Effector CD4-positive, alpha-beta T cell (primary cell): ENCODE measurements at places on chromosomes 1 and 21.

- no peak for DNase-seq
These were observed 157.8 kb downstream of the KCNT2 start for GRCh38 chr1:196450143-196451095.

DNA sequence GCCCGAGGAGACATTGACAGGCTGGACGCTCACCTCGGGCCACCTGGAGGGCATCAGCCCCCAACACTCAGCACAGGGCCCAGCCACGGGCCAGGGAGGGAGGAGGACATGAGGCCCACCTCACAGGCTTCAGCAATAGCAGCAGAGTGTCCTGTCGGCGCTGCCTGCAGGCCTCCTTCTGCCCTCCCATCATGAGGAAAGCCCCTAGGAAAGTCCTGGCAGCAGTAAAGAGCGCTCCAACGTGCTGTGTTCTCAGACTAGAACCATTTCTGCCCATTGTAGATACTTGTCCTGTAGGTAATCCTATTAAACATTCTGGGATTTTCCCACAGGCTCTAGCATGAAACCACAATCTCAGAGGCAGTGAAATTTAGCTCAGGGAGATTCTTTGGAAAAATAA, 62.0 kb upstream of the GALNT2 start:
- DNase-seq, result no peak

GRCh38 chr1:202951437-202951836, 6.7 kb downstream of the ADIPOR1 start:
- DNase-seq, result no peak

GRCh38 chr1:175200678-175201521, 8.3 kb upstream of the KIAA0040 start:
- no peak for DNase-seq

- no peak for DNase-seq
These were observed 115.1 kb downstream of the KCTD3 start for GRCh38 chr1:215682232-215682631.

GRCh38 chr1:151371370-151372057, 991 bp downstream of the SELENBP1 start:
- DNase-seq, result no peak

DNA sequence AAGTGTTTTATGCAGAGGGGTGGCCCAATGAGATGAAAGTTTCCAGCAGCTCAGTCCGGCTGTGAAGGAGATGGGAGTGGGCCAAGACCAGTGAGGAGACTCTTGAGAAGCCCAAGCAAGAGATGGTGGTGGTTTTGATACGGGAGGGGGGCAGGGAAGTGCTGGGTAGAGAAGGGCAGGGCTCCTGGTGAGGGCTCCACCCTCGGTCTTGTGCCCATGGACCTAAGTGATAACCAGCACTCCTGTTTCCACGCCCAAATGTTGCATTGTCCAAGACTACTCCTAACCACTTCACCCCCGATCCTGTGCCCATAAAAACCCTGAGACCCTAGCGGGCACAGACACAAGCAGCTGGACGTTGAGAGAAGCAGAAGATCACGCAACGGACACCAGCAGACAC, 140.9 kb downstream of the MIS18A start:
- no peak for DNase-seq

DNA sequence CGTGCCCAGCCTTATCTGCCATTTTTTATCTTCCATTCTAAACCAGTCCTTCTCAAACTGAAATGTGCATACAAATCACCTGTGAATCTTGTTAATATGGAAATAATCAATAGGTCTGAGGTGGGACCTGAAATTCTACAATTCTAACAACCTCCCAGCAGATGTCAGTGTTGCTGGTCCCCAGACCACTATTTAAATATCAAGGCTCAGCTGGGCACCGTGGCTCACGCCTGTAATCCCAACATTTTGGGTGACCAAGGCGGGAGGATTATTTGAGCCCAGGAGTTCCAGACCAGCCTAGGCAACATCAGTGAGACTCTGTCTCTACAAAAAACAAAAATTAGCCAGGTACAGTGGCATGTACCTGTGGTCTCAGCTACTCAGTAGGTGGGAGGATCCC, 4.1 kb downstream of the UQCRHL start:
- DNase-seq, result no peak

DNA sequence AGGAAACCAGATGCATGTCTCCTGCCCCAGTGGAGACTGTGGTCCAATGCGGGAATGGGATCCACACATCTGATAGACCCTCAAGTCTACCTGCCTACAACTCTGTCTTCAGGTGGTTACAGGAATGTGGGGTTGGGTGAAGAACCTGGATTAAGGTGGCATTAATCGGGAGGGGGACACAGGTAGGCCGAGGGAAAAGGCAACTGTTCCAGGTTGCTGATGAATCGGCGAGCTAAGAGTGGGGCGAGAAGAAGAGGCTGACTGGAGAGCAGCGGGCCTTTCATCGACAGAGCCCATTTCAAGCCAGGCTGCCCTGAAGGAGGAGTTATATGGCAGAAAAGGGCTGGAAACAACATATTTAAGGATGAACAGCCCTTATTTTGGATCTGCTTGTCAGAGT, 836 bp downstream of the CD2 start:
- DNase-seq, result no peak

GRCh38 chr1:15761366-15762128, 3.0 kb downstream of the FBLIM1 start:
- DNase-seq, result no peak

- no peak for DNase-seq
These were observed 68.4 kb upstream of the GPR88 start for GRCh38 chr1:100469578-100469977.

DNA sequence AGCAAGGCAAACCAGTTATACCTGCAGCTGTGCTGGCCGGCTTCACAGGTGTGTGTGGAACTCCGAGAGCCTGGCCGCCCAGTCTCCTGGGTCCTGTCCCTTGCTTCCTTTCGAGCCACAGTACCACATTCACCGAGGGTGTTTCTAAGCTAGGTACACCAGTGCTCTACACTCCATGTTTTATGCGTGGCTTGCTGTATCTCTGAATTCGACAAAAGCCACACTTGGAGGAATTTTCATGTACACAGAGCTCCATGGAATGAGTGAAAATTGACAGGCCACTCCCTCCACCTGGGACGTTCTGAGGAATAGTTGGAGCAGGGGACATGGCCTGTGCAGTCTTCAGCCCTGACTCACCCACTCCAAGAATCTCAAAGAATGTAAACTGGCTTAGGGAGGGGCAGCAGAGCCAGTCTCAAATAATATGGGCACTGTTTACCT, 14.0 kb downstream of the ETS2 start:
- no peak for DNase-seq

GRCh38 chr1:212182171-212182570, 103.0 kb upstream of the PPP2R5A start:
- DNase-seq, result no peak

DNA sequence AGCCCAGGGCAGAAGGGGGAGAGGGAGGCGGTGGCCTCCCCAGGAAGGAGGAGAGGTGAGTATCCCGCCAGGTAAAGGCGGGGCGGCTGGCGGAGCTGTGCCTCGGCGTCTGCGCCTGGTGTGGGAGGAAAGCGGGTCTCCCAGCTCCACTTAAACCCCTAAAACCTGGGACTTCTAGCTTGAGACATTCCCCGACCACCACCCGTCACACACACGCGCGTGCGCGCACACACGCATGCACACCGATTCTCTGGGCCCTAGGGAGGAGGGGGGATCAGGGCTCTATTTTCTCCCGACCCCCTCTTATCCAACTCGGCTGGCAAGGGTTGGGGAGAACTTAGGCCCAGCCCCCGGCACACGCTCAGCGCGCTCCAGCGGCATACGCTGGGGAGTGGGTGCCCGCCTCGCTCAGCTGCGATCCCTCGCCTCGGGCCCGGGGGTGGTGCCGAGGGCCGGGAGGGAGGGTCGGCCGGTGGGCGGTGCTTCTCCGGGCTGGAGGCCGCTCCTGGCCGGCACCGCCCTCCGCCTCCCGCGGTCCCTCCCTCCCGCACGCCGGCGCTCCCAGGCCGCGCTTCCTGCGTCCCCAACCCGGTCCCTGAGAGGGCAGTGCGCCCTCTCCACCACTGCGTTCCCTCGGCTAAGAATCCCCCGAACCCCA, at the start of gene TMEM51:
Gene TMEM51 (plus strand): TSS at position 564 of the 658 bp plus-strand sequence. CDS start 61,341 bp downstream, outside the sequence.
- no peak for DNase-seq
